ENCODE measurements at places on chromosomes 2 and 18.
A peak's percentile ranks its signal among the peaks of the same experiment; 100 is the strongest.

GRCh38 chr18:1774261-1774660, 797.0 kb downstream of the METTL4 start:
- no peak for DNase-seq

DNA sequence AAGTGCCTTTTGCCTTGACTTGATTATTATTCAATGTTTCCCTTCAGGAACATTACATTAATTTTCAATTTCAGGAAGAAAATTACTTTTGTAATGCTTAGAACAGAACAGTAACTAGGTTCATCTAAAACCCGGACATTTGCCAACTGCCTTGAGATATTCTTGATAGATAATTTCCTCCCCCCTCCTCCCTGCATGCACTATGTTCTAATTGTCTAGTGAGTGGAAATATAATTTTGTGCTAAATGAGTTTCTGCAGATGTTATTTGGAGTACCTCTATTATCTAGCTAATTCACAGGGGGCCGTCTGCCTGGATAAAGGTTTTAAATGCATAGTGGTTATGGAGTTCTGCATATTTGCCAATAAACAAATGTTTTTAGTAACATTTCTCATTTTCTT, 200.3 kb upstream of the SLC39A10 start:
- DNase-seq = no peak

DNA sequence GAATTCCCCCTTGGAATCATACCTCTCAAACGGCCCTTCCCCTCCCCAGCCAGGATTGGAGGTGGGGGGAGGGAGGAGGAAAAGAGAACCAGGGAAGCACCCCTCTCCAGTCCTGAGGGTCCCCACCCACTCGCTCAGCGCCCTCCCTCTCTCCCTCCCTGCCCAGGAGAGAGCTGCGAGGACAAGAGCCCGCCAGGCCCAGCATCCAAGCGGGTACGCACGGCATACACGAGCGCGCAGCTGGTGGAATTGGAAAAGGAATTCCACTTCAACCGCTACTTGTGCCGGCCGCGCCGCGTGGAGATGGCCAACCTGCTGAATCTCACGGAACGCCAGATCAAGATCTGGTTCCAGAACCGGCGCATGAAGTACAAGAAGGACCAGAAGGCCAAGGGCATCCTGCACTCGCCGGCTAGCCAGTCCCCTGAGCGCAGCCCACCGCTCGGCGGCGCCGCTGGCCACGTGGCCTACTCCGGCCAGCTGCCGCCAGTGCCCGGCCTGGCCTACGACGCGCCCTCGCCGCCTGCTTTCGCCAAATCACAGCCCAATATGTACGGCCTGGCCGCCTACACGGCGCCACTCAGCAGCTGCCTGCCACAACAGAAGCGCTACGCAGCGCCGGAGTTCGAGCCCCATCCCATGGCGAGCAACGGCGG, 14.4 kb downstream of the HOXD3 start:
- no peak for DNase-seq

DNA sequence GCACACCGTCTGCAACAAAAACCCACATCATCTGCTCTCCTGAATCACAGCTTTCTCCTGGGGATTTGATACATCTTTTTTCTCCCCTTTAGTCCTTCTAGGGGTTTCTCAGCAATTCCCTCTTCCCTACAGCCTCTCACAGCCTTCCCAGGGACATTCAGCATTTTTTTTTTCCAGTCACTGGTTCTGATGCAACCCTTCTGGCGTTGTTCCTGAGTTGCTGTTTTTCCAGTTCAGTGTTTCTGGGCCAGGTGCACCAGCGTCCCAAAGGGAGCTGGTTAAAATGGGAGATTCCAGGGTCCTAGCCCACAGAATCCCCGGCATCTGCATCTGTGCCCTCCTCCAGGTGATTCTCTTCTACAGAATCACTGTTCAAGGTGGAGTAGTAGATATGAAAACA, 36.1 kb downstream of the ADCY3 start:
- peak; percentile 52 for DNase-seq

DNA sequence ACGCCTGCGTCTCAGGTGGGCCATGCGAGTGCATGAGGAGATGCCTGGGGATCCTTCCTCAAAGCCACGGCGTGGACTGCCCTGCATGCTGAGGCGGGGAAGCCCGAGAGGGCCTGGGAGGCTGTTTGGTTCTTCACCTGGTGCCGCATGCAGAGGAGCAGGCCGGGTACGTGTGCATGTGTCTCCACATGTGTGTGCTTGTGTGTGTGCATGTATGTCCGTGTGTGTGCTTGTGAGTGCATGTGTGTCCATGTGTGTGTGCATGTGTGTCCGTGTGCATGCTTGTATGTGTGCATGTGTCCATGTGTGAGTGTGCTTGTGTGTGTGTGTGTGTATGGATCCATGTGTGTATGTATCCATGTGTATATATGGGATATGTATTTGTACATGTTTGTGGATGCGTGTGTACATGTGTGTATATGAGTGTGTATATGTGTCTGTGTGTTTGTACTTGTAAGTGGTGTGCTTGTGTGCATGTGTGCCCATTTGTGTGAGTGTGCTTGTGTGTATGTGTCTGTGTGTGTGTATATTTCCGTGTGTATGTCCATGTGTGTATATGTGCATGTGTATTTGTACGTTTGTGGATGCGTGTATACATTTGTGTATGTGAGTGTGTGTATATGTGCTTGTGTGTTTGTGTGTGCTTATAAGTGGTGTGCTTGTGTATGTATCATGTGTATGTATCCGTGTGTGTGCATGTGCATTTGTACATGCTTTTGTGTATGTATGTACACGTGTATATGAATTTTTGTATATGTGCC, 79.0 kb downstream of the PTGR3 start:
- no peak for DNase-seq

GRCh38 chr2:60715561-60715960, 40.5 kb upstream of the PAPOLG start:
- no peak for DNase-seq

GRCh38 chr2:48332286-48332685, 197.7 kb upstream of the STON1 start:
- no peak for DNase-seq

GRCh38 chr2:8455236-8456150, 226.4 kb upstream of the ID2 start:
- no peak for DNase-seq

- DNase-seq = peak; percentile 65
These were observed 21.5 kb upstream of the NABP1 start for GRCh38 chr2:191656391-191656790.

GRCh38 chr18:31497404-31497835, 557 bp upstream of the DSG2 start:
- DNase-seq = no peak

DNA sequence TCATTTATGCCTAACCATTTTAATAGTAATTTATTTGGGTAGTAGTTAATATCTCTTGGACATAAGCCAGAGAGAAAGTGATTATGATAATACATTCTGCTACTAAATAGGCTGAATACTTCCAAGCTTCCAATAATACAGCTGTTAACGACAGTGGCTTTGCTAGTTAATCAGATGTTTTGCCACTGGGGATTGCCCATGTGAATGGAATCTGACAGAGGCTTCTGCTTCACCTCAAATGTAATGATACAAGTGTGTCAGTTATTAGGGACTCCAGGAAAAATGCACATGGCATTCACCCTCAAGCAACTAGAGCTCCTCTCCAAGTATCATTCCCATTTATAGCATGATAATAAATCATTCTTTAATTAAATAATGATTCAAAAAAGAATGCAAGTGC, 185.0 kb upstream of the TMEFF2 start:
- no peak for DNase-seq

- DNase-seq = no peak
These were observed 805 bp upstream of the TNFRSF11A start for GRCh38 chr18:62324181-62324828.

GRCh38 chr2:76861708-76862107, 660.5 kb downstream of the LRRTM4 start:
- DNase-seq = no peak

DNA sequence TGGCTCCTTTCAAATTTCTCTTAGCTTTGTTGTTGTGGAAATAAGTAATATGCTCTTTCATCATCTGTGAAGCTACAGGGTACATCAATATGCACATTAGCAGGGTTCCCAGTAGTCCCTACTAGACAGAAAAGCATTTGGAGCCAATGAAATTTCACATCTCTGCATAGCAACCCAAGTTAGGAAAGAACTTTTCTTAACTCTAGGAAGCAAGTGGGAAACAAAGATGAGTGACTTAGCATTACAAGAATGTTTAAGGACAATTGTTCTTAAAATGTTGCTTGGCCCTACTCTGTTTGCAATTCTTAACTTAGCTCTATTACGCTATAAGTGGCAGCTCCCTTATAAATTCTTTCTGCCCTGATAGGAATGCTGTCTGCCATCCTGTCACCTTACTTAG, 39.6 kb downstream of the ZEB2 start:
- DNase-seq = peak; percentile 66

DNA sequence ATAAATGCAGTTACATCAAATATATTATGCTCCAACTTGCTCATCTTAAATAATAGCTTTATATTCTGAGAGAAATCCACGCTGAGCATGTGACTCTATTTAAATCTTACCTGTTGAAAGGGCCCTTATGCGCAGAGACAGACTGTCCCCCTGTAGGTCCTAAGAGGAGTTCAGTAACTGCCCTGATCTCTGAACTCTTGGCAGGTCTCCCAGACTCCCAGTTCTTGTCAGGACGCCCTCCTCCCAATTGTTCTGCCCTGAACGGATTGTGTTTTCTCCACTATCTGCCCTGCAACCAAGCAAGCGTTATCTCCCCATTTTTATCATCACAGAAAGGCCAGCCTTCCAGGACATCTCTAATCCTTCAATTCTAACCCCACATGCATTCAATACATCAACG, 954.6 kb downstream of the TSN start:
- no peak for DNase-seq

GRCh38 chr2:162073888-162074631, at the start of gene DPP4:
Gene DPP4 (minus strand): TSS chr2:162074215. CDS start chr2:162073981, 234 bp downstream.
- peak; percentile 43 for DNase-seq

- DNase-seq = peak; percentile 40
These were observed 24.3 kb downstream of the METTL8 start for GRCh38 chr2:171409436-171409971.

DNA sequence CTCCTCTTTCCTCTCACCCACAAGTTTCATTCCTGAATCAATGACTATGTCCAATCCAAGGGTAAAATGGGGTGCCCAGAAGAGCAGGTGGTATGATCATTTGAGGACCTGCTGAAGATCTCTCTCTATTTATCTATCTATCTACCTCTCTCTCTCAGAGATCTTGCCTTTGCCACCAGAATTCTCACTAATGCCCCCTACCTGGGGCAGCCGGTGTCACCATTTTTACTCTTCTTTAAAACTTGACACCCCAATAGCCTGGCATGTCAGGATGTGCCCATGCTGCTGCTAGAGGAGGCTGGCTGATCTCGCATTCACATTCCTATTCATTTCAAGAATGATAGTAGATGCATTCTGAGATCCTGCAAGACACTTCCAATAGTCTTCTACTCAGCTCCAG, 24.3 kb upstream of the RPIA start:
- DNase-seq = no peak

GRCh38 chr2:185695711-185696235, 42.8 kb upstream of the FSIP2 start:
- no peak for DNase-seq

DNA sequence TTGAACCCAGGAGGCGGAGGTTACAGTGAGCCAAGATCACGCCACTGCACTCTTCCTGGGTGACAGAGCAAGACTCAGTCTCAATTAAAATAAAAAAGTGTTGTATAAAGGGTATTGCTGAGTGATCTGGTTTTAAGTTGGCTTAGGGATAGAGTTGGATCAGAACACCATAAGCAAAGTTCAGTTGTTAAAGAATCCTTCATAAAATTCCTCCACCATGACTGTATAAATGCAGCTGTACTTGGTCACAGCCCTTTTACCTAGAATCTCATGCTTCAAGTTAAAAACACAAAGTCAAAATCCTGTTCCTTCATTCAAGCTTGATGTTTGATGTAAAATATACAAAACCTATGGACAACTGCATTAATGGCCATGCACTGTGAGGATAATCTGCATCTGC, 33.4 kb upstream of the PNO1 start:
- DNase-seq = peak; percentile 35

DNA sequence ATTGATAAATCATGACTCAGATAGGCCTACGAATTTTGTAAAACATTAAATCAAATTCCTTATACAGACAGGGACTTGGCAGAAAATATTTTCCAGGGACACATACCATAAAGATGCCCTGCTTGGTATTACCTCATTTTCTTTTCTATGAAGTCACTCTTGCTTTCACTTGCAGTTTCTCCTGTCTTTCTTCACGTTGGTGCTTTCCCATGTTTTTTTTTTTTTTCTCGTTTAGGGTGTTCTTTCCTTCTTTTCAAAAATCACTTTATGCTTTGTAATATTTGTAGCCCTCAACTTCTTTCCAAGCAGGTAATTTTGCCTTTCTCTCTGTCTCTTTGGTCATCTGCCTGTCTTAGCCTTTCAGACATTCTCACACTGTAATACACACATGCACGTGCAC, 40.7 kb downstream of the CDC42EP3 start:
- DNase-seq = no peak

GRCh38 chr2:47225061-47225783, 70.1 kb upstream of the STPG4 start:
- DNase-seq = peak; percentile 92
